ENCODE measurements at places on chromosomes 5 and 9. TPM values are rescaled to one million over a fixed set of nuclear protein-coding genes. Genes with fewer than 3 reads are reported as not detected.

The AFAP1L1 gene
- 9.6 TPM for polyA plus RNA-seq

The NDUFAF2 gene
- polyA plus RNA-seq, result 39.3 TPM

The SHOC1 gene
- polyA plus RNA-seq, result 0.10 TPM

The GDNF gene
- polyA plus RNA-seq, result 4.2 TPM

The CDKN2B-AS1 gene
- polyA plus RNA-seq, result 1.7 TPM

The SPTLC1 gene
- 82.1 TPM for polyA plus RNA-seq

The SLC45A2 gene
- polyA plus RNA-seq, result 0.12 TPM

The DPP7 gene
- polyA plus RNA-seq, result 196 TPM
